ENCODE measurements at places on chromosomes 2 and 18.
A peak's percentile ranks its signal among the peaks of the same experiment; 100 is the strongest.

DNA sequence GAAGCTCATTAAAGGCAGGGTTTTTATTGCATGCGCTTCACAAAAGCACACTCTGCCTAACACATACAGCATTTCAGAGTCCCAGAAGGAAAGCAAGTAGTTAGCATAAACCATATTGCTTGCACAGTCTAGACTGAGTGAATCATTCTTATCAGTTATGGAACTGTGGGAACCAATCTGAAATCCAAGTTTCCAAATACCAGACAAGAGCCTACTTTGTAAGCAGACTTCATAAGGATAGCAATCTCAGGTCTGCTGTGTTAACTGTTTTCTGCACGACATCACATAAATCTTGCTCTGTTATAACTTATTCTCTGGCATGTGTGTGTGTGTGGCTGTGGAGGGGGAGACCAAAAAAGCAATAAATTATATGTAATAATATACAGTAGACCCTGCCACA is 608.1 kb upstream of the REG3G start:
- no peak for DNase-seq

DNA sequence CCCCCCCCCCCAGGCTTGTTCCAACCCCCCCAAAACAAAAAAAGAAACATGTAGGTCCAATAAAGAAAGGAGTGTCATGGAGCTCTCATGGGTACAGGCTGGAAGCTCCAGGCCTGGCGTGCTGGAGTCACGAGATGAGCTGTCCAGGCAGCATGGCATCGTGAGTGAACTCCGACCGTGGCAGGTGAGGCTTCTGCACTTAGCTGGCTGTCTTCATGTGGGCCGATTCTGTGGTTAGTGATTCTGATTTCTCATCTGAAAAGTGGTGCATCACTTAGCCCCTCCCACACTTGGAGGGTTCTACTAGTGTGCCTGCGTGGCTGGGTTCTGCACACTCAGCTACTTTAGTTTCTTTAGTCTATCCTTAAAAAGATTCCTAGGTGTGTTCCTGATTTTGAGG is 126.4 kb upstream of the MGAT5 start:
- DNase-seq = no peak

- peak; percentile 11 for DNase-seq
Observed at GRCh38 chr18:44659771-44660170, 20.9 kb upstream of the SETBP1 start.

DNA sequence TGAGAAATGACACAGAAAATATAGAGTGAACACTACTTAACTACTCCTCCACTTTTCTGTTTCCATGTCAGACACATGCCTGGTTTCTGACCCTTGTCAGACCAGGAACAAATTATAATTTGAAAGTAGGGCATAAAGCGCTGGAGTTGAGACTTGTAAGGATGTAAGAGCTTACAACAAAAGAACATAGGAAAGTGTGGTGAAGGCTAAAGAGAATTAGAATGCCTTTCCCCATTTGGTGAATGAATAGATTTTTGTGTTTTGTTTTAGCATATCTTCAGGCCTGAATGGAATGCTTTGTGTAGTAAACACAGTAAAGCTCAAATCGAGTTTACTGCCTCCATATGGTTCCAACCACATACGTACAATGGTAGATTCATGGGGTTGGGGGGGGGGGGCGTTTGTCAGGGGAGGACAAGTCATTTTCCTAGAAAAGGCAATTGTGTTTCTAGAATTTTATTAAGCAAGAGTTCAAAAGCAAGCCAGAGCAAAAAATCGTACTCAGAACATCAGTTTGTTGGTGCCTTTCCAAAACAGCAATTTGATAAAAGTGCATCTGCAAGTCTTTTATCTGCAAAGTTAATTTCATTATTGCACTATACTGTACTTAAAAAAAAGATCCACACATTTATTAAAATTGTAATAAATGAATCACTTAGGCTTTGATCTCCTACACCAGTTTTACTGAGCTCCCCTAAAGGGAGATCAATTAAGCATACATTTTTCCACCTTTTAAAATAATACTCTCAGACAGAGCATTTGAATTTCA is 30.9 kb downstream of the NRXN1 start:
- DNase-seq = no peak

- peak; percentile 61 for DNase-seq
Observed at GRCh38 chr2:202718614-202719013, 83.8 kb downstream of the FAM117B start.

GRCh38 chr2:9980520-9980919 is 29.0 kb downstream of the GRHL1 start:
- no peak for DNase-seq

- no peak for DNase-seq
Observed at GRCh38 chr2:72846171-72847095, 20.6 kb upstream of the EXOC6B start.

DNA sequence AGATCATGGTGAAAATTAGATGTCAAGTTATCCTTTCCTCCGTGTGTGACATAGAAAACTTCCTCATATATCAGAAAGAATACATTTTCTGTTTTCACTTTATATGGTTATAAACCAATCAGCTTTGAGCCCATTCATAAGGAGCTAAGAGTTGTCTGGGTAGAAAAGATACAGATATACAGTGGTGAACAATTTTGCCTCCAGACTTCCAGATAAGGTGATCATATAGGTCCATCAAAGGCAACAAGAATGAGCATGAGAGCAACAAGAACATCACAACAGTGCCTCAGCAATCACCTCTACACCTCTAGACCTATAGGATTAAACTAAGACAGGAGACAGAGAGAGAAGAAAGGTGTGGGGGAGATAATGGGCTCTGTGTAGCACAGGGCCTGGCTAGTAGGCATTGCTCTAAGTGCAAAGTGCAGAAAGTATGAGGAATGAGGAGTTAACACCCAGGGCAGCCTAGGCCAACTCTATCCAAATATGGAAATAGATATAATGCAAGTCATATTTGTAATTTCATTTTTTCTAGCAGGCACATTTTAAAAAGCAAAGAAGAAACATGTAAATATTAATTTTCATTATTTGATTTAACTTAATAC is 8.3 kb downstream of the TNP1 start:
- no peak for DNase-seq

GRCh38 chr2:167987558-167987957 is 259.8 kb downstream of the STK39 start:
- DNase-seq = no peak

DNA sequence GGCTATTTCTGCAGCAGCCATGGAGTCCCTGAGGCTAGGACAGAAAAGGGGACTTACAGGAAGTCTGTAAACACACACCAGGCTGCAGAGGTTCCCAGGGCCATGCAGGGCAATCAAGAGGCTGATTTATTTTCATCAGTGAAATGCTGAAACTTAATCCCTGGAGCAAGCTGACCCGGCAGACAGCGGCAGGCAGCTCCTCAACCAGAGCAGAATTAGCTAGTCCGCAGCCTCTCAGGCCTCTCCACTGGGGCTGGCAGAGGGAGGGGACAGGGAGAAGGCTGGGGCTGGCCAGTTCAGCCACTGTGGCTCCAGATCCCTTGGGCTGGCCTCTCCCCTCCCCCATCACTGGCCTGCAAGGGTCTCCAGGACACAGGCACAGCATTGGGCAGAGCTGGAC is 136.3 kb downstream of the TNS1 start:
- DNase-seq = no peak

DNA sequence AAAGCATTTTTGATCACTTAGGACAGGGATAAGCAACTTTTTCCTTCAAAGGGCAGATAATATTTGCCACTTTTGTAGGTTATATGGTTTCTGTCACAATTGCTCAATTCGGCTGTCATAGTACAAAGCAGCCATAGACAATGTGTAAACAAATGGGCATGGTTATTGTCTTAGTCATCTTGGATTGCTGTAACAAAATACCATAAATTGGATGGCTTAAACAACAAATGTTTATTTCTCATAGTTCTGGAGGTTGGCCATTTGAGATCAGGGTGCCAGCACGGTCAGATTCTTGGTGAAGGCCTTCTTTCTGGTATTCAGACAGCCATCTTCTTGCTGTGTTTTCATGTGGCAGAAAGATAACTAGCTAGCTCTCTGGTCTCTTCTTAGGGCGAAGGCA is 91.2 kb downstream of the TAF4B start:
- no peak for DNase-seq

DNA sequence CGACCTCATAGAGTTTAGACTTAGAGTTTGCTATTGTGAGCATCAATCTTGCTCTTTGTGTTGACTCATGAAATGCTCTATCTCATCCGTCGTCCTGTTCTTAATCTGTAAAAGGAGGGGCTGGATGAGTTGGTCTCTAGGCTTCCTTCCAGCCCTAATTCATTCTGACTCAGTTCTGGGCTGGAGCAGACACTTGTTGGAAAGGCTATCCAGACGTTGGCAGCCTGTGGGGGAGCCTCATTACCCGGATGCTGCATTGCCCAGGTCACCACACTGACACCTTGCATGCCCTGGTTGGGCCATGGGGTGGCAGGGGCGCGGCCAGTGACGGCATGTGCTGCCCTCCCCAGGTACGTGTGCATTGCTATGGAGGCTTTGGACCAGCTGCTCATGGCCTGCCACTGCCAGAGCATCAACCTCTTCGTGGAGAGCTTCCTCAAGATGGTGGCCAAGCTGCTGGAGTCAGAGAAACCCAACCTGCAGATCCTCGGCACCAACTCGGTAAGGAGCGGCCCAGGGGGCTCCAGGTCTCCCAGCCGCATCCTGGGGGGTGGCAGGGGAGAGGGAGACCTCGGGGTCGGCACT is 61.5 kb downstream of the EFR3B start:
- DNase-seq = peak; percentile 67

GRCh38 chr2:70132244-70133126 is 45.2 kb downstream of the PCBP1 start:
- peak; percentile 28 for DNase-seq

DNA sequence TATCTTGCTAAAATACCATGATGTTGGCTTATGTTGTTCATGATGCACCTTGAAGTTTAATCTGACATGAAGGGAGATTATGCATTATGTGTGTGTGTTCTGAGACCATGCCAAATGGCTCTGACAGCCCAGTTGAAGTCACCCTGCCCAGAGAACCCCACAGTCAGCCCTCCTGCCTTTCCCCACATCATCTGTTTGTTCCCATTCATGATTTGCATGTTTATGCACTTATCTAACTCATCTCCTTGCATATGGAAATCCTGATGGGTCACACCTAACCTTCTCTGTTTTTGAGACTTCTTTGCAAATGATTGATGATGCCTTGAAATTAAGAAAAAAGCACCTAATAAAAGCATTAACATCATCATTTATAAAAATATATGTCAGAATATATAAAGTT is 752.2 kb downstream of the GALR1 start:
- DNase-seq = no peak

All from RCC 7860 (cell line).